Posterior cingulate gyrus (tissue), 11 donors: ENCODE measurements at places on chromosomes 7 and 10.

DNA sequence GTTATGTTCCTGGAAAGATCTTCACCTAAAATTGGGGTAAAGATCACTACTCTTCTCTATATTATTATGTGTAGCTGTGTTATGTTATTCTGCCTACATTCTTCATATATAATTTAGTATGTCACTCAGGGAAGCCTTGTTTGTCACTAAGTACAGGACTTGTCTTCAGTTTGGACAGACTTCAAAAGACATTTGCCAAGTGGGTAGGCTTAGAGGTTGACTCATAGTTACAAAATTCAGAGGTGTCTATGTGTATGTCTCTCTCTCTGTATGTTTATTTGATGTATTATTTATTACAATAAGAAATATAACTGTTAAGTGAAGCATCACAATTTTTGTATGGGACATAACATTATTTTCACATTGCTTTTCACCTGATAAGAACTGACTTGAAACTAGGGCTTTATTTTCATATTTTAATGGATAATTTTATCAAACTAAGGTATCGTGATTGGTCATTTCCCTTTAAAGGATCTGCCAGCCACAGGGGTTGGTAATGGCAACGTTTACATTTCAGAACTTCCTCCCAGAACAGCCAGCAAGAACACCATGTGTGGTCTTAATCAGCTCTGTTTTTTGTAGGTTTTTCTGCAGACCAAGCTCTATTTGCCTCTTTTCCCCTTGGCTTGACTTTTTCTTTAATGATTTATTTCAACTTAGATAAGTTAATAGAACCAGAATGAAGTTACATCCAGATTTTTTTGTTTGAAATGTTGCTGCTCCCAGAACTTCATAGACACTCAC, 262.1 kb upstream of the CACNA2D1 start:
- no peak for DNase-seq

- DNase-seq: no peak
Measured at GRCh38 chr10:113957013-113957412, 86.7 kb upstream of the ADRB1 start.

- DNase-seq: no peak
Measured at GRCh38 chr7:36045830-36046341, 107.2 kb upstream of the EEPD1 start.

GRCh38 chr7:132486274-132486610, 90.0 kb downstream of the PLXNA4 start:
- DNase-seq: no peak

DNA sequence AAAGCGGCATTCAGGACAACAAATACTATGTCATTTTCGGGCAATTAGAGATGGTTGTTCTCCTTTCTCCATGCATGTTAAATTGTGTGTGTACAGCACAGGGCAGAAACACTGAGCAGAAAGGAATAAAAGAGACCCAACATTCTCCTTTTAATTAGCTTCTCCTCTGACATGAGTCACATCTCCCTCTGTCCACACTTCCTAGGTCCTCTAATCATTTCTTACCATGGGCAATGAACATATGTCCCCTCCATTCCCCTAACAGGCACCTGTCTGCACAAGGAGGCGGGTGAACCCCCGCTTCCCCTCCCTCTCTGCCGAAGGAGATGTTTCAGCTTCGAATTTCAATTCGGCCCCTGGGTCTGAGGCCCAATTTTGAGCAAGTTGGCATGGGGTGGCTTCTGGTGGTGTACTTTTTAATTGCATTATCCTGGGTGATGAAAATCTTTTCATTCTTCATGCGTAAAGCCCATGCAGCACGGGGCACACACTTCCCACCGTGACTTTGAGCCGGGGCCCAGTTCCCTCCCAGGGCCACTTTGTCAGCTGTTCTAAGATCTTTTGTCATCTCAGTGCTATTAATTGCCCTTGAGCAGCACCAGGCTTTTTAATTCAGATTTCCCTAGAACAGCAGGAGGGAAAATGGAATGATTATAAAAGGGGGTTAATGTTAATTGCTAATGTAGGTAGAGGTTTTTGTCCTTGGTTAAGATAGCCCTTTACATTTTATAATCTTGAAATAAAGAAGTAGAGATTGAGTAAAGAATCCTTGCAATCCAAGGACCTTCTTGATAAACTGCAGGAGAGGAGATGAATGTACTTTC, 219.5 kb upstream of the NRP1 start:
- DNase-seq: no peak

DNA sequence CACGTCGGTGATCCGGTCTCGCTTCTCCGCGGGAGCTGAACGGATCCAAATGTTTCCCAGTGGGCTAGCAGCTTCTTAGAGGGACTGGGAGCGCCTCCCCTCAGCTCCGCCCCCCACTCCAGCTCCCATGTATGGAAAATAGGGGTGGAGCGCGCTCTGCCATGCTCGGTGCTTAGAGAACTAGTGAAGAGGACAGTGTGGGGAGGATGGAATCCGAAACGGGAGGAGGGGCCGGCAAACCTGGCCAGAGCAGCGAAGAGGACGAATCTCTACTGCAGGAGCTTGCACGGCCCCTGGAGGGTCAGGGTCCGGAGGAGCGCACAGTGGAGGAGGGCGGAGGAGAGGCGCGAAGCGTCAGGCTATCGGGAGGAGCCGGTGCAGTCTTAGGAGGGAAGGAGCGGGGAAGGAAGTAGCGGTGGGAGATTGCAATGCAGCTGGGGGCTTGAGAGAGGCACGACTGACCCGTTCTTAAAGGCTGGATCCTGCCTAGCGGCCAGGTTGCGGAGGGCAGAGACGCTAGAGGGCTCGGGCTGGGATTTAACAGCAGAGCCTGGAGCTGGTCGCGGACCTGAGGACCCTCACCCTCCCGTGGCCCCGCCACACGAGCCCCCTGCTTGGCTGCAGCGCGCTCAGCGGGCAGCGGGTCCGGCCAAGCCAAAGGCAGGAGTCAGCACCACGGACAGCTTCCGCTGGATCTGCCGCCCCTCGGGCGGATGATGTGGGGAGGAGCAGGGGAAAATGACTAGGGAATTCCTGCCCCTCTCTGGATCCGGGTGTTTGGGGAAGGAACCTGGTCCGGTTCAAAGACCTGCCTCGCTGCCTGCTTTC, at the start of gene PRLHR:
TSS of gene PRLHR (minus strand) at position 51 of the 828 bp plus-strand sequence. CDS start 404 bp downstream, outside the sequence.
- DNase-seq: no peak

DNA sequence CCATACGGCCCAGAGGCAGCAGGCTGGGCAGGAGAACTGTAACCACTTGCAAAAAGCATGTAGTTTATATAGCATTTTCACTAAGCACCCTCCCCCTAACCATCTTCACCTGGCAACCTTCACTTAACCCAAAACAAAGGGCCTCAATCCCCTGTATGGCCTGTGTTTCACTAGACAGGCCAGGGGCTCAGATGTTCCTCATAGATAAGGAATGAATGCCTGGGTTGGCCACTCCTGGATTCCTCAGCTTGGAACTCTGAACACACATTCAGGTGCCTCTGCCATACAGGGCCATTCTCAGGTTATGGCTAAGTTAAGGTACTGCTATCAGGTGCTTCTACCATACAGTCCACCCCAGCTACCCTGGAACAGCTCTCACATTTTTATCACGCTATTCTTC, 10.3 kb upstream of the TMEM168 start:
- no peak for DNase-seq
